Activated CD4-positive, alpha-beta T cell treated with anti-CD3 and anti-CD28 coated beads for 4 hours (primary cell): ENCODE measurements at places on chromosomes 7 and 10.

DNA sequence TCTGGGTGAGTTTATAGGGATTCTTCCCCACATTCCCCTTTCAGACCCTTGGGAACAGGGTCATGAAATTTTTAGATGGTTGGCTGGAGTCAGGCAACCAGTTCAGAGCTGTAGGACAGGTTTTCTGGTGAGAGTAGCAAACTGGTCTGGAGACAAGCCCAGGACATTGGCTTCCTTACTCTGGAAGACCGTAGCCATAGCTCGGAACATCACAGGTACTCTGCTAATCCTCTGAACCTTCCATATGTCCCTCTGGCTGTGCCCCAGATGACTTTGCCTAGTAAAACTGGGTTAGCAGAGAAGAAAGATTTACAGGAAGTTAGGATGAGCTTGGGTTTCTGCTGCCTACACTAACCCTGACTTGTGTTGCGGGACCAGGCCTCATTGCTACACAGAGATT lies 104.5 kb upstream of the MKLN1 start:
- DNase-seq, result no peak

GRCh38 chr7:119252962-119253361 lies 1020.0 kb upstream of the KCND2 start:
- DNase-seq, result no peak

GRCh38 chr7:20164425-20165145 lies 52.6 kb downstream of the MACC1 start:
- no peak for DNase-seq

DNA sequence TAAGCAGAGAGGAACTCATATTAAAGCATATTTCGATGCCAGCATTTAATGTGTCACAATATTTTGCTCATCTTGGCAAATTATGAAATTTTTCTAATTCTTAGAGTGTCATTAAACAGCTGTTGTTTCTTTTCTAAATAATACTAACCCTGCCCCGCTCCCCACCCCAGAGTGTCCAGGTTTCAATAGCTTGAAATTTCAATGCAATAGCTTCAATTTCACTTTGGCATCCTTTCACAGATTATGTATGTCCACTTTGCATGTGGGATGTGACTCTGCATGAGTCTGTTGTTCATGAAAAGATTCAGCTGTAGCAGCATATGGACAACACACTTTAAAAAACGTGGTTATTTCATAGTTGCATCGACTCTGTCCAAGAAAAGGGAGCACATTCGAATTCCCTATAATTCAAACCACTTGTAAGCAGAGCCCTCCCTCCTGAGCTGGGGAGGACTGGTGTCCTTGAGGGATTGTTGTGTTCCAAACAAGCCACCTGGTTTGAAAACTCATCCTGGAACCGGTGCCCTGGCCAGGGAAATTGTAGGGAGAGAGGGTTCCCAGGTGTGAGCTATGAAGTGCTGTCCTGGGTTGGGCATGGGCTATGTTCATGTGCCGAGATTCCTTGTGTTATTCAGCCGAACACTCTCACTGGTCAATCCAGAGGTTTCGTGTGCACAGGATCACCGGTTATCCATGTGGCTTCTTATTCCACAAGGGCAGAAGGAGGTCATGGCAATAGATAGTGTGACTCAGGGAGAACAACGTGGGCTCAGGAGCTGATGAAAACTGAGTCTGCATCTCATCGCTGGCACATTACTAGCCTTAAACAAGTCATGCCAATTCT lies 64.6 kb upstream of the CREB5 start:
- no peak for DNase-seq

DNA sequence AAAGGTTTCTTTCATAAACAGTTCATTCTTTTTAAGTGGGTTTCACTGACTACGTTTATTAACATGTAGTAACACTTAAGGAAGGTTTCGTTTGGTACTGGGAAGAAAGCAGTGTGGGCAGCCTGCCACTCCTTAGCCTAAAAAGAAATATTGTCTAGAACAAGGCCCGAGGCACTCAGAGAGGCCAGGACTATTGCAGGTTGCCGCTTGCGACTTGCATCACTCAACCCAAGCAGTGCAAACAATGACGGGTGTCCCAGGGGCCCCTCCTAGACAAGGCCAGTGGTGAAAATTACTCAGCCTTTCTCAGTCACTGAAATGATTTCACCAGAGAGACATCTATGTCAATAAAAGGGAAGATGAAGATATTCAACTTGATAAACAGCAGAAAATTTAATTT lies 243.9 kb downstream of the SNX13 start:
- DNase-seq, result no peak

- DNase-seq, result no peak
Measured at GRCh38 chr10:3484306-3485056, 300.5 kb downstream of the KLF6 start.

DNA sequence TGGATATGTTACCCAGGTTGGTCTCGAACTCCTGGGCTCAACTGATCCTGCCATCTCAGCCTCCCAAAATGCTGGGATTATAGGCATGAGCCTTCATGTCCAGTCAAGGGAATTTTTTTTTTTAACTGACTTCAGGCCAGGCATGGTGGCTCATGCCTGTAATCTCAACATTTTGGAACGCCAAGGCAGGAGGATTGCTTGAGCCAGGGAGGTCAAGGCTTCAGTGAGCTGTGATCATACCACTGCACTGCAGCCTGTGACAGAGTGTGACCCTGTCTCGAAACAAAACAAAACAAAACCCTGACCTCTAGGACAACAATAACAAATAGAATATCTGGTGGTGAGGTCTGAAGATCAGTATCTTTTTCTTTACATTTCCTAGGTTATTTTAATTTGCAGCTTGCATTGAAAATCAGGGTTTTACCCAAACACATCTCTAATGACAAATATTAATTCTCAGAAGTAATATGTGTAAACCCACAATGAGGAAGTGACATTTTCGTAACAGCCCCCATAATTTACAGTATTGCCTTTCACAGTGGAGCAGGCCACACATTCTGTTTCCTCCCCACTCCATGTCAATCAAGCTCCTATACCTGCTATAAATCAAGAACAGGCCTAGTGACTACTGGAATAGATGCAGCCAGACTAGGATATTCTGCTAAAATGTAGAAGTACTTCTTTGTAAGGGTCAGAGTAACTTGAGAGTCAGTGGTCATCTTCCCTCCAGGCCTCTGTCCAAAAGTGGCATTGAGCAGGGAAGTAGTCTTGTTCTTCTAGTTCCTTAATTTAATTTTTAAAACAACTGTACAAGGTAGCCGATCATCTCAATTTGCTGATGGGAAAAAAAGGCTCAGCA lies 43.3 kb upstream of the ECHDC3 start:
- DNase-seq, result no peak

DNA sequence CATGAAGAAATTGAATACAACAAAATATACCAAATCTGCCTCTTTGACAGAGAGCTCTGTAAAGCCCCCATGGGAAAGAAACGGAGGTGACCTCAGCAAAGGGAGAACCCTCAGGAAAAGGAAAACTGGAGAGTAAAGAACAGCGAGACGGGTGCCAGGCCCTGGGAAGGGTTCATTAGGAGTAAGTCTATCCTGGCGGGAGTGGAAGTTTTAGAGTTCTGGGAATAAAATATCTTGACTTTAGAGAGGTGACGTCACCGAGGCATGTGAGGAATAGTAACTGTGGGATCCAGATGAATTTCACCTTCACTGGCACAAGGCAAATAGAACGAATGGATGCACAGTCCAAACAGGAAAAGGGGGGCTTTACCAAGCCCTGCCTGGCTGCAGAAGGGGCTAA lies 362.8 kb upstream of the IGFBP3 start:
- no peak for DNase-seq

GRCh38 chr7:70836946-70837345 lies 295.0 kb upstream of the GALNT17 start:
- DNase-seq, result no peak

DNA sequence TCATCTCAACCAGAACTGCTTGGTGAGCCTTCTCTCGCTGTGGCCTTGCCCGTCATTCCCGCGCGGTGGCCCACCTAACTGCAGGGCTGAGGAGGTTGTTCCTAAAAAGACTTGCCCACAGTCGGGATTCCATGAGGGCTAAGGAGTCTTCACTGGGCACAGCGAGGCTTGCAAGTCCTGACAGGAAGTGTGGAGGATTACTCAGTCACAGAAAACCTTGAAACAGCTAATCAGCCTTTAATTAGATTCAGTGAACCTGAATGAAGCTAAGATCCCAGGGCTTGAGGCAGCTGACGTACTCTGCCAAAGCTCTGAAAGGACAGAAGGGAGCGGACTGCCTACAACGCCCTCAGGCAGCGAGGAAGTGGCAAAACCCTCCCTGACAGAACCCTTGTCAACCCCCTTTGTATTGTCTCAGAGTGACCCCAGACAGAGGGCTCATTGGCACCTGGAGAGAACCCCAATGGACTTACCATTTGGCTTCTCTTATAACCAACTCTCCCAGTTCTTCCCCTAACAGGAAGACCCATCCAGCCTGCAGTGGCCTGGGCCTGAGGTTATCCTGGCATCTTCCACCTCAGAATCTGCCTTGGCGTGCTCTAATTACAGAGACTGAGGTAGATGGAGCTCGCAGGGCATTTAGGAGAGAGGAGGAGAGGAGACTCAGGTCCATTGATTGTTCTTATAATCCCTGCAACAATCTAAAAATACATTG lies 2.5 kb upstream of the LAMB4 start:
- DNase-seq, result no peak

- DNase-seq, result no peak
Measured at GRCh38 chr10:58590152-58590840, 77.6 kb downstream of the BICC1 start.

GRCh38 chr7:87877366-87878040 lies 1.2 kb downstream of the DBF4 start:
- DNase-seq, result no peak

GRCh38 chr10:75209921-75210281 lies 695 bp upstream of the VDAC2 start:
- peak; percentile 81 for DNase-seq

DNA sequence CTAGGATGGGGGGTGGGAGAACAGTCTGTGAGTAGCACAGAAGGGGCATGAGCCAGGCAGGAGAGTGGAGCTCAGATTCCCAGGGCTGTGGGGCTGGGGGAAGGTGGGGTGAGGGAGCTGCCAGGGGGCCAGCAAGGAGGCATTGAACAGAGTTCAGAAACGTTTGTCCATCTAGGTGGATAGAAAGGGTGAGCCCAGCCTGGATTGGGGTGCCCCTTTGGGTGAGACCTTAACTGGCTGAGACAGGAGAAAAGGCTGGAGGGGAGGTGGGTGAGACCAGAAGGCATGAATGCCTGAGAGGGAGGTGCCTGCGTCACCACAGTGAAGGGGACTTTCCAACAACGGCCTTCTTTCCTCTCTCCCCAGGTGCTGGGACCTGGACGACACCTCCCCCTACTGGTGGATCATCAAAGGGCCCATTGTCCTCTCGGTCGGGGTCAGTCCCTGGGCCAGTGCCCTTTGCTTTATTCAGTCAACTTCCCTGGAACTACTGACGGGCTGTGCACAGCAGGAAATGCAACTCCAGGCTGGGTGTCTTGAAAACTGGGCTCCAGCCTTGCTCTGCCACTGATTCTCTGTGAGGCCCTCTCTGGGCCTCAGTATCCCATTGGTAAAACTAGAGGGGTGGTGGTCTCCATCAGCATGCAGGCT lies 11.0 kb downstream of the GHRHR start:
- DNase-seq, result no peak

- DNase-seq, result no peak
Measured at GRCh38 chr7:37555528-37555927, 106.9 kb upstream of the ELMO1 start.

- no peak for DNase-seq
Measured at GRCh38 chr7:31028417-31028992, 23.6 kb upstream of the ADCYAP1R1 start.

DNA sequence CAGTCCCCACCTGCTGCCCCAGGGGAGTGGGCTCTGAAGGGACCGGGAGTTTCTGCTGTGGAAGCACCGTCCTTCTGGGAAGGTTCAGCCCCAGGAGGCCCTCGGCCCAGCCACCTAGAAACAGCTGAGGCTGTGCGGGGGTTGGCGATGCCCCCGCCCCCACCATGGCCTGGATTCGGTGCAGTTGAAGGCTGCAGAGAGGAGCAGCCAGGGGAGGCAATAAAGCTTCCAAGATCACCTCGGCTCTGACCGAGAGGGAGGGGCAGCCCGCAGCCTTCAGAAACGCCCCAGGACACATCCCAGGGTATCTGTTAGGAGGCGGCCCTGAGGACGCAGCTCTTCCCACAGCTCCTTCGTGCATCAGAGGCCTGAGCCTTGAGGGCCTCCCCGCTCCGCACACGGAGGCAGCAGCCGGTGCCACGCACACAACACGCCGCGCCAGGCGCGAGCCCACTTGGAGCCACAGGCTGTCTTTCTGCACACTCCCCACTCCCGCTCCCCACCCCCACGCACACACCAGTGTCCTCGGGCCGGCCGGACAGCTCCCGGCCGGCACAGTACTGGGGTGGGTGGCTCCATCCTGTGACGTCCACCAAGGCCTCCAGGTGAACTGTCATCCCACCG lies 1.6 kb downstream of the KNDC1 start:
- no peak for DNase-seq

DNA sequence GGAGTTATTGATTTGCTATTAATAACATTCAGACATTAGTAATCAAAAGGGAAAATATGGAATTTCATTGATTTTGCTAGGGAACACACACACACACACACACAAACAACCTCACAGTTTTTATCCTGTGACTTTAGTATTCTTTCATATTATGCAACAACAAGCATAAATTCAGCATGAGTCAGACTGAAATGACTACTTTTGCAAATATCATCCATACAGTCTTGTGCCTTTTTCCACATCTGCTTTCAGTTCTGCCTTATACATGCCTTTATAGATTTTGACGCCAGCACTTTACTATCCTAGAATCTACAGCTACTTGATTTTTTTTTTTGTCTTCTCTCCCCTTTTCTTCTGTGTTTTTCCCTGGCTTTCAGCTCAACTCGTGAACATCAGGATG lies 975.8 kb upstream of the LRRTM3 start:
- no peak for DNase-seq

DNA sequence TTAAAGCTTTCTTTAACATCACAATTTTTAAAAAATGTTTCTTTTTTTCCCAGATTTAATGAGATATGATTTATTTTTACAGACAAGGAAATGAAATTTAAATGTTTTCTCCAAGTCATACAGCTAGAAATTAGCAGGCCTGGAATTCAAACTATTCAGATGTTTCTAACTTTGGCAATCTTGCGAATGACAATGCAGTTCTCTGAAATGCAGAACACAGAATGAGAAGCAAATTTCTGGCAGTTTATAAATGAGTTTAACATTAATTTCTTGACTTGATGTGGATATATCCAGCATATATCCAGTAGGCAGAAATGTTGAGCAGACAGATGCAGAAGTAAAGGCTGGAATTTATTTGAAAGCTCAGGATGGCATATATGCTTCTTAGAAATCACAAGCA lies 227.5 kb downstream of the THSD7A start:
- no peak for DNase-seq

GRCh38 chr7:129098409-129099084 lies 43.6 kb upstream of the TNPO3 start:
- DNase-seq, result no peak
